ENCODE measurements at places on chromosomes 12 and 14.

DNA sequence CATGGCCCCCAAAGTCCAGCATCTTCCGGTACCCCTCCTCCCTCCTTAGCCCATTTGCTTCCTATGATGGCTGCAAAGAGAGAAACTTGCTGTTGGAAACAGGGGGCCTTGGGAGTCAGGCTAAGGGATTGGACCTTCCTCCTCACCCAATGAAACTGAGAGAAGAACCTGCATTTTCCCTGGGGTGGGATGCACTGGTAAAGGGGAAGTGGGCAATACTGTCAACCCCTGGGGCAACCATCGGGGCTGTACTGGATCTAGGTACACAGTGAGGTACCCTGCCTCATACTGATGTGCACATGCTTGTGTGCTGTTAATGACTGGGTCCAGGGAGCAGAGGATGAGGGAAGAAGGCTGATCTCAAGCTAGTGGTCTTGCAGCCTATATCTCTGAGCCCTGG lies 11.0 kb upstream of the JPH4 start:
- no peak for DNase-seq

GRCh38 chr12:29241821-29242591 lies 92.9 kb downstream of the FAR2 start:
- peak; percentile 17 for DNase-seq

- DNase-seq = peak; percentile 77
Observed at GRCh38 chr12:21697904-21698630, 40.4 kb upstream of the LDHB start.

DNA sequence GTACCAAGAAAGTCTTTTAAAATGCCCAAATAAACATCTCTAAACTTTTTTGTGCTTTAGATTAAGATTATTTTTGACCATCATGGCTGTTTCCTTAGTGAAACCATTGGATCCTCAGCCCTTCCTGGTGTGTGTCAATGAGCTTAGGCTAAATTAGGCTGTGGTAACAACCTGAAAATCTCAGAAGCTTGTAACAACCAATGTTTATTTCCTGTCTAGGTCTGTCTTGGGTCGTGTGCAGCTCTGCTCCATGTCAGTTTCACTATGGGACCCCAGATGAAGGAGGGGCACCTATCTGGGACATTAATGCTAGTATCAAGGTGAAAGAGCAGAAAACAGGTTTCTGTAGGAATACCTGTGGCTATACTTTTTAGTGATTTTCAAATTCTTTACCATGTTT lies 49.9 kb downstream of the KCNMB4 start:
- DNase-seq = no peak

DNA sequence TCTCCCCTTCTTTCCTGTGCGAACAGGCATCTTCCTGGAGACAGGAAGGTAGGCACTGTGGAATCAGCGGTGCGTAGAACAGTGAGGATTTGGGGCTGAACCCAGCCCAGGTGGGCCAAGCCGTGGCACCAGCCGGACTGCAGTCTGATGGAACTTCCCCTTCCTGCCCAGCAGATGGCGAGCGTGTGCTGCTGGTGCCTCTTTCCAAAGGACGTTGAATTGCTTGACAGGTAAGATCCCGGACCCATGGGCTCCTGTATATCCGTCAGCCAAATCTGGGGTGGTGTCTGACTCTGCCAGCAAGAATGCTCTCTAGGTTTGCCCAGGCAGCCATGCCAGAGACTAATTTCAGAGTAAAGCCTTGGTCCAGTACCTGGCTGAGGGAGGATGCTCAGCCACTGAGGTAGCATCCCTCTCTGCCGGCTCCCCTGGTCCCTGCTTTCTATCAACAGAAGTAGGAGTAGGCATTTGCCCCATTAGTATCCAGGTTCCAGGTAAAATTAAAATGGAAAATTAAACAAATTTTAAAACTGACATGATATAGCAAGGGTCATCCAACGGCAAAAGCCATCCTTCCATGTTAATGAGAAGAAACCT lies 21.1 kb upstream of the KCNA5 start:
- DNase-seq = peak; percentile 61

- peak; percentile 58 for DNase-seq
Observed at GRCh38 chr14:73634011-73634833, 10.6 kb upstream of the DNAL1 start.

- no peak for DNase-seq
Observed at GRCh38 chr14:22526218-22526617, 62.8 kb downstream of the DAD1 start.

DNA sequence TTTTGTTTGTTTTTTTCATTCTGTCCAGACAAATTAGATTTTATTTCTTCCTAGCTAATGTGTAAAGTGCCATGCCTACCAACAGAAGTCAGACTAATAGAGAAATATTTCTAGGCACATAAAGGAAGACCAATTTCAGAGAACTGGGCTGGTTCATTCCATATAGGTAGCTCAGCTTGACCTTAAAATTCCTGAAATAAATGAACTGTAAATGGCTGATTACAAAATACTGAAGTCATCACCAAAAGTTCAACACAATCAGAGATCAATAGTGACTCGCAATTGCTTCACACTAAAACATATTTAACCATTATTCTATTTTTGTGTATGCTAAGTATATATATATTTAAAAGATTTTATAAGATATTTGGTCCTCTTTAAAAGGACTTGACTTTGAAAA lies 34.2 kb downstream of the PTPRB start:
- DNase-seq = no peak

DNA sequence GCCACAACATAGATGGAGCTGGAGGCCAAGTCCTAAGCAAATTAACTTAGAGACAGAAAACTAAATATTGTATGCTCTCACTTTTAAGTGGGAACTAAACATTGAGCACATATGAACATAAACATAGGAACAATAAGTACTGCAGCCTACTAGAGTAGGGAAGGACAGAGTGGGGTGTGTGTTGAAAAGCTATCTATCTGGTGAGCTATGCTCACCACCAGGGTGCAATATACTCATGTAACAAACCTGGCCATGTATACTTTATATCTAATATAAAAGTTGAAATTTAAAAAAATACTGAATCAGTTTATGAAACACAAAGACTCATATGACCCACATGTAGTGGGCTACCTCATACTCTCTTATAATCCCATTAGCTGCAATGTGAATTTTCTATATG lies 1305.0 kb downstream of the LRFN5 start:
- DNase-seq = no peak

DNA sequence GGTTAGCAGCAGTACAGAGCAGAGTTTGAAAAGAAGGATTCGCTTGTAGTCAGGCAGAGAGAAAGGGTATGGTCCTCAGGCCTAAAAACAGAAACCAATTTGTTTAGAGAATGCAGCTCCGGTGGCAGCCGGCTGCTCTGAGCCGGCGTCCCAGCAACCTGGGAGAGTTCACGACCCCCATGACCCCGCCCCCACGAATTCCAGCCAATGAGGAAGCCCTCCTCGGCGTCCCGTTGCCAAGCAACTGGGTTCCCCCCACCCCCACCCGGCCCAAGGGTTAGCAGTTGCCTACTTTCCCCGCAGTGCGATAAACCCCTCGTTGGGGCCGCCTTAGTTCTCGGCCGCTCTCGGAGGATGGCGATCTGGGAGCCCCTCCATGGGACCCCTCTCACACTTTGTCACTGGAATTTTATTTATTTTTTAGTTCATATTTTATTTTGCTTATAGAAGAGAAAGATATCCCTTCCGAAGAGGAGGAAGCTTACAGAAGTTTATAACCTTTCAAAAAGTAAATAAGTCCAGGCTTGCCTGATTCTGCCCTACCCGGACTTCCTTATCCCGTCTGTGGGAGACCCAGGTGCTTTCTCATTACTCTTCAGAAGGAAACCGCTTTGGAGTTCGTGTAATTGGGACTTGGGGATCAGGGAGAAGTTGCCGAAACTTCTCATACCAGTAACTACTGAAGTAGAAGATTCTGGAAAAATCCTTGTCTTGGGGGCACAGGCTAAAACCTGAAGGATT lies at the start of gene CCDC60:
CCDC60 (plus strand) TSS at position 300 of the 741 bp plus-strand sequence. CDS start 448 bp downstream, outside the sequence.
- no peak for DNase-seq

DNA sequence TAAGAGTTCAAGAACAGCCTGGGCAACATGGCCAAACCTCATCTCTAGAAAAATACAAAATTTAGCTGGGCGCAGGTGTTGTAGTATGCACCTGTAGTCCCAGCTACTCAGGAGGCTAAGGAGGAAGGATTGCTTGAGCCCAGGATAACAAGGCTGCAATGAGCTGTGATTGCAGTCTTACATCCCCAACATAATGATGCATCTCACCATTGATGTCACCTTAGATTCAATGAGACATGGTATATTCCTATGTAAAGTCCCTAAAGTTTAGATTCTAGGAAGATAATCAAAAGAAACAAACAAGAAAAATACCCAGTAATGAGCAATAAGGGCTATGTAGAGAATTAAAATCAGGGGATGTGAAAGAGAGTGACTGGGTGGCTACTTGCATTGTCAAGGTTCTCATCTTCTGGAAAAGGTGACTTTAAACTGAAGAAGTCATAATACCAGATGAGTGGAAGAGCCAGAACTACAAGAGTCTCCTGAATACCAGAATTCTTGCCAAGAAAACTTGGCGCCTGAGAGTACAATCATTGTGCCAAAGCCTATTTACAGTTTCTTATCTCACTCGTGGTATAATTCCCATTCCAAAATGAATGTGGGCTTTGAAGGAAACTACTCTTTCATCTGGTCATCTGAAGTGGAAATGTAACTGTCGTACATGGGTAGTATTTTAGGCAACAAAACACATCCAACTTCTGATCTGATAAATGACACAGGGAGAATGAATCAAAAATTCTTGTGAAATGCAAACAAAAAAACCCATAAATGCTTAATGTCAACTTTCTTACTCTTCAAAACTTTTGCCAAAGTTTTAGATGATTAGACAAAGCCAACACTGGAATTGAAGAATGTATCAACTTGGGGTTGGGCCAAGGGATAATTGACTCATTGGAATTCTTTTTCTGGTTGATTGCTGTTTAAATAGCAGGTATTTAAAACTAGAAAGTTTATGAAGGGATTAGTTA lies 81.1 kb upstream of the ST8SIA1 start:
- DNase-seq = peak; percentile 27

Measured in muscle of back (tissue), 13 donors.